ENCODE measurements at places on chromosomes 13 and 19.

GRCh38 chr13:106173346-106173745, 362.1 kb downstream of the EFNB2 start:
- DNase-seq, result no peak

DNA sequence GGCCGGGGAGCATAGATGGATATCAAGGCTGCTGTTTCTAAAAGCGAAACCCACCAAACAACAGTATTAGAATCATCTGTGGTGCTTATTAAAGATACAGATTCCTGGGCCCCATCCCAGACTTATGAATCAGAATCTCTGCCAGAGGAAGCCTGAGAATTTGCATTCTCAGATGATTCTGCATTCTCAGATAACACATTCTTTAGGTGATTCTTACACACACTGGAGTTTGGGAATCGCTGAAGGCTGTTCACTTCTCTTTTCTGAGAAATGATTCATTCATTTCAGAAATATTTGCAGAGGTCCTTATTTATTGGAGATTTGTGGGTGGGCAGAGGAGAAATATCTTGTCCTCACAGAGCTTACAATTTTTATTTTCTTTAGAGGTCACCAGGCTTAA, 24.4 kb downstream of the ALOX5AP start:
- DNase-seq, result no peak

DNA sequence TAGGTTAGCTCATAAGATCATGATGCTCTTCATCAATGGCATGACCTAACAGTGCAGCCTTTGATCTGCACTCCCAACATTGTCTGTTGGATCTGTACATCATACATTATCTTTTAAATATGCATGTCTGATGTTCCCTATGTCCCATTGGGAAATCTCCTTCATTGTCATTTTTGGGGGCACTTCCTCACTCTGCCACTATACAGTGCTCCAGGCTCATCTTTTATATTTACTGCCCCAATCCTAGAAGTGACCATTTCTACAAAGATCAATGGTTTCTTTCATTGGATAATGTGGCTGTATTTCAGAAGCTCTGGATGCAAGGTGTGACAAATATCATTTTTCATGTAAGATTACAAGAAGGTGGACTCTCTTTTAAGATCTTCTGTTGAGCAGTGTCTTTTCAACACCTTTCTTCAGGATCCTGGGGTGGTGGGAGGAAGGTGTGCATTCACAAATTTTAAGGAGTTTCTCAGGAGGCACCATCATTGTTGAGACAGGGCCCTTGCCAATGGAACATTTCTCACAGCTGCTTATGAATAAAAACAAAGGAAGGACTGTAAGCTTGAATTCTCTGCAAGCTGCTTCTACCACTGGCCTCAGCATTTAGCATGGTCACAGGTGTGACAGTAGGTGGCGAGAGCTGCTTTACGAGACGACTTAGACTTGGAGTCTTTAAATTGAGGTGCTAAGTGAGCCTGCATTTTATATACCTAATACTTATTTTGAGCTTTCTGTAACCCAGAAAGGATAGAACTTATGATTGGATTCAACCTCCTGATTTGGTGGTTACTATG, 403.0 kb downstream of the LMO7 start:
- DNase-seq, result no peak

DNA sequence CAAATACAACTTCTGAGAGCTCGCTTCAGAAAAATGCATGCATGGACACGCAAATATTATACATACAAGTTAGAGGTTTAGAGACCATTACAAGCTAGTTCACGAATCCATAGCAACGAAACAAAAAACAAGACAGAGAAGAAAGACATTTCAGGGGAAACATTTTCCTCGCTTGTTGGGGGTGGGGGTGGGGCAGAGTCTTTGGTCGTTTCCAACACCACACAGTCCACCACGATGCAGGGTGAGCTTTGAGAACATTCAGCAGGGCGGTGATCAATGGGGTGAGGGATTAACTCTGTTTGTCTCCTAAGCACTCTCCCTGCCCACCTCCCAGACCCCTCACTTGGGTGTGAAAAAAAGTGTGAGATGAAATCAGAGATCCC, 651 bp downstream of the OXGR1 start:
- DNase-seq, result peak; percentile 5

DNA sequence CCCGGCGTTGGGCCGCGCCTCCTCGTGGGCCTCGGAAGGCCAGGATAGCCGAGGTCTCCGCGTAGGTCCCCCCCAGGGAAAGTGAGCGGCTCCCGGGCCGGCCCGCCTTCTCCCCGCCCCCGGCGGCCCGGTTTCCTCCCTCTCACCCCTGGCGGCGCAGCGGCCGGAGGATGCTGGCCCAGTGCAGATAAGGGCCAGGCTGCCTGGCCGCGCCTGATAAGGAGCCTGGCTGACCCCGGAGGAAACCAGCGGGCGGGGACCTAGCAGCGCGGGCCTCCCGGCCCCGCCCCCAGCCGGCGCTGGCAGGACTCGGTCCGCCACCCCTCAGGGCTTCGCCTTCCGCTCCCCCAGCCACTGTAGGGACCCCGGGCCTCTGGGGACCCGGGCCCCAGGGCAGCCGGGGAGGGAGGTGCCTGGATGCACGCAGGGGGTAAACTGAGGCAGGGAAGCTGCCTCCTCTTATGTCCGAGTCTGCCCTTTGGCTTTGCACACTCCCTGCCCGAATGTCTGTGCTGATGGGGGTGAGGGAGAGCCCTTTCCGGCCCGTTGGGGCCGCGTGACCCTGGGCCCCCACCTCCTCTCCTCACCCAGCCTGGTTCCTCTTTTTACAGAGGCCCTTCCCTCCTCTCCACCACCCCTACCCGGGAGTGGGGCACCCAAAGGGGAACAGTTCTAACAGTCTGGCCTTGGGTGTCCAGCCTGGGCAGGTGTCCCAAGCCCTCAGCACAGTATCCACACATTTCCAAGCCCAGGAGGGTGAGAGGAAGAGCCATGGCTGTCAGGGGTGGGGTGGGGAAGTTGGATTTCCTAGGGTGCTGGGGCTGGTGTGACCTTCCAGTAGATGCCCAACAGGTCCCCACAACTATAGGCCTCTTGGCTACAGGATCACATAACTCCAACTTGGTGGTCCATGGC, at the start of gene LYL1:
TSS of gene LYL1 (minus strand) at position 193 of the 915 bp plus-strand sequence. CDS start 1,687 bp downstream, outside the sequence.
- DNase-seq, result no peak

GRCh38 chr19:30678168-30678567, 306.0 kb downstream of the ZNF536 start:
- DNase-seq, result no peak

GRCh38 chr13:102724923-102725322, 30.1 kb upstream of the METTL21C start:
- DNase-seq, result peak; percentile 66

- no peak for DNase-seq
These were observed 95.6 kb upstream of the HTR2A start for GRCh38 chr13:46992383-46992952.
